ENCODE measurements at places on chromosomes 3 and 15.

DNA sequence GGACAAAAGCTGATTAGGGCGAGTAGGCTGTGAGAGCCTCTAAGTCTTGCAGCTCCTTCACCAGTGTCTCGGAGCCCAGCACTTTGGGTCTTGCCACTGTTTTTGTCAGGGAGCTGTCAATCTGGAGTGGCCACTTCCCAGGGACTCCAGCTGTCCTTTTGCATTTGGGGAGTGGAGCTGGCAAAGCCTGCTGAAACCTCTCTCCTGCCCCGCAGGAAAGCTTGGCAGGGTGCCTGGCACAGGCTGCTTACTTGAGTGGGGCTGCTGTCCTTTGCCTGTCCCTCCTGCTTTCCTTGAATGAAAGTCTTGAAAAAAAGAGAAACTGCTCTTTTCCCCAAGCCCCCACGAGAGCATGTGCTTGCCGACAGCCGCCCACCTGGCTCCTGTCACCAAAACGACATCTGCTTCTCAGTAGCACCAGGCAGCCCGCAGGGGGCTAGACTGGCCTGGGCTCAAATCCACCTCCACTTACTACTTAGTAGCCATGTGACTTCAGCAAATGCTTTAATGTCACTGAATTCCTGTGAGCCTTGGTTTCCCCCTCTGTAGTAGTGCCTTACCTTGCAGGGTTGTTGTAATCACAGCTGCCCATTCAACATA lies 13.7 kb downstream of the USP13 start:
- no peak for DNase-seq

DNA sequence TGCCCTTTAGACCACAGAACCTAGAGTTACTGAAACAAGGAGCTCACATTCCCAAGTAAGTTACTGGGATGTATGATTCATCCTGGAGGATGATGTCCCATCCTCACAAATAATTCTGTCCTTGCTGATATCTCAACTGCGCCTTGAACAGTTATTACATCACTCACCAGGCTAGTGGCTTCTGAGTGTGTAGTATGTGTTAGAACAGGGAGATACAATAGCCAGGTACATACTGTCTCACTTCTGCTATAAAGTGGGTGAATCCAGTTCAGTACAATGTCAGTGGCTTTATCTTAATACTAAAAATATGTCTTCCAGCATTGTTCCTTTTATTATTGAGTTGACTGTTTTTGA lies 483.2 kb upstream of the FRG2C start:
- DNase-seq, result no peak

- DNase-seq, result no peak
These were observed 9.1 kb upstream of the PDCD6IP start for GRCh38 chr3:33789183-33789954.

GRCh38 chr3:137464341-137464740 lies 299.8 kb upstream of the SOX14 start:
- no peak for DNase-seq

GRCh38 chr3:58691997-58692396 lies 25.4 kb upstream of the FAM3D start:
- DNase-seq, result no peak

GRCh38 chr3:146701246-146701645 lies 96.1 kb upstream of the PLSCR5 start:
- DNase-seq, result no peak

GRCh38 chr3:183202004-183202722 lies 39.6 kb upstream of the LAMP3 start:
- DNase-seq, result no peak

GRCh38 chr3:114464548-114464947 lies 170.7 kb downstream of the TIGIT start:
- no peak for DNase-seq

Data from SW 1271 (cell line).